ENCODE measurements at places on chromosomes 2 and 18. TPM values are rescaled to one million over a fixed set of nuclear protein-coding genes. Genes with fewer than 3 reads are reported as not detected.

The BCL11A gene
- total RNA-seq: 1.2 TPM

The SH3RF3 gene
- total RNA-seq: 10.8 TPM

The MTCL1 gene
- 37.2 TPM for total RNA-seq

The UGT1A7 gene
- total RNA-seq: not detected

The ANKAR gene
- 18.7 TPM for total RNA-seq

The FOXI3 gene
- not detected for total RNA-seq

The IRS1 gene
- total RNA-seq: 31.0 TPM

The AGXT gene
- total RNA-seq: not detected

The ACVR1C gene
- 0.13 TPM for total RNA-seq

The SEPTIN10 gene
- 183 TPM for total RNA-seq

The COL3A1 gene
- 2,175 TPM for total RNA-seq

The KHK gene
- total RNA-seq: 0.65 TPM

The USP40 gene
- 48.2 TPM for total RNA-seq

The CHRNG gene
- not detected for total RNA-seq

The EFHD1 gene
- 1.3 TPM for total RNA-seq

The ANKRD36B gene
- 83.6 TPM for total RNA-seq

The FRZB gene
- total RNA-seq: 1.4 TPM

The MSTN gene
- 0.32 TPM for total RNA-seq

The PROC gene
- not detected for total RNA-seq

The PSME4 gene
- total RNA-seq: 126 TPM

The ALPG gene
- total RNA-seq: not detected

The FABP1 gene
- not detected for total RNA-seq

The TWSG1 gene
- total RNA-seq: 182 TPM

The RESP18 gene
- not detected for total RNA-seq

The TBR1 gene
- under 0.01 TPM for total RNA-seq

The PRKAG3 gene
- 0.11 TPM for total RNA-seq

The VIL1 gene
- total RNA-seq: under 0.01 TPM

The LYPD1 gene
- 0.76 TPM for total RNA-seq

The APCDD1 gene
- total RNA-seq: 13.6 TPM

The CYP27C1 gene
- total RNA-seq: 2.4 TPM

The SPDYA gene
- 1.3 TPM for total RNA-seq

The DNPEP gene
- 43.6 TPM for total RNA-seq

The SLC4A5 gene
- 2.2 TPM for total RNA-seq

The WIPF1 gene
- 40.9 TPM for total RNA-seq

The TRIB2 gene
- 22.6 TPM for total RNA-seq

The NAPG gene
- 82.0 TPM for total RNA-seq

The GPAT2 gene
- total RNA-seq: 0.76 TPM

The MBD5 gene
- 48.1 TPM for total RNA-seq

The NT5C1B gene
- total RNA-seq: not detected

The SPATA3 gene
- not detected for total RNA-seq

The MAP3K19 gene
- total RNA-seq: not detected

The SGO2 gene
- total RNA-seq: 11.8 TPM

The NT5DC4 gene
- total RNA-seq: not detected

The NLRC4 gene
- total RNA-seq: not detected

The GPR39 gene
- 1.3 TPM for total RNA-seq

The DNAJC27 gene
- total RNA-seq: 11.6 TPM

The STPG4 gene
- 0.52 TPM for total RNA-seq

The FIGN gene
- total RNA-seq: 2.2 TPM

The FN1 gene
- total RNA-seq: 3,432 TPM

The UPP2 gene
- 0.13 TPM for total RNA-seq

The IL18RAP gene
- total RNA-seq: not detected

The CPLX4 gene
- not detected for total RNA-seq

The SOWAHC gene
- total RNA-seq: 29.5 TPM

The POTEI gene
- not detected for total RNA-seq

The TEKT4 gene
- total RNA-seq: not detected

The SERPINB10 gene
- not detected for total RNA-seq

The VWA3B gene
- total RNA-seq: not detected

The SERPINB2 gene
- not detected for total RNA-seq

The SCN7A gene
- total RNA-seq: not detected

The CREG2 gene
- under 0.01 TPM for total RNA-seq
